ENCODE measurements at places on chromosomes 7 and 10.

DNA sequence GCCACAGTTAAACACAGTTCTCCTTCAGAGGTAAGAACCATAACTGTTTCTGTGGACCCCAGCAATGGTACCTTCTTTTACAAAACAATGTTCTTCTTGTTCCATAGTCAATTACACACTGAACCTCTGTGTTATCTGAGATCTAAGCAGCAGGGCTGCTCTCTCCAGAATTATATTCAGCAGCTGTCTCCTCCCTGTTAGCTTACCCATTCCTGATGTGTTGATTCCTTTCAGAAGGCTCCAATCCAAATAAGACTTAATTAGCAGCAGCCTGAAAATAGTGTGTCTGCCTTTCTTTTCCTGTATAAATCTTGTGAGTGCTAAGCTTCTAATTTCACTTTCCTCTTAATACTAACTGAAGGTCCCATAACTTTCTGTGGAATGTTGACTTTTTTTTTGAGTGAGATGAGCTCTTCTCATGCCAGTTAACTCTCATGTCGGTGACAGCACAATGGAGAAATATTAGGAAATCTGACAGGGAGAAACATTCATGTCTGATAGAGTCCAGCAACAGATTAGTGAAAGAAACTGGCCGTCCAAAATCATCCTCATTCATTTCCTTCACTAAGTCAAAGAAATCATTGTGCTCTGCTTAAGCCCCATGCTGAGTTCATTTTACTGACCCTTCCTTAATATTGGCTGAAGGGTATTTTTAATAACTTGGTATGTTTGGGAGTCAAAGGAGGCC is 226.5 kb downstream of the PRKG1 start:
- no peak for DNase-seq

GRCh38 chr7:1746491-1746975 is 76.5 kb downstream of the ELFN1 start:
- no peak for DNase-seq

- DNase-seq = no peak
These were observed 50.8 kb downstream of the ESYT2 start for GRCh38 chr7:158778471-158778870.

GRCh38 chr10:125375210-125375609 is 214.8 kb upstream of the CTBP2 start:
- no peak for DNase-seq

DNA sequence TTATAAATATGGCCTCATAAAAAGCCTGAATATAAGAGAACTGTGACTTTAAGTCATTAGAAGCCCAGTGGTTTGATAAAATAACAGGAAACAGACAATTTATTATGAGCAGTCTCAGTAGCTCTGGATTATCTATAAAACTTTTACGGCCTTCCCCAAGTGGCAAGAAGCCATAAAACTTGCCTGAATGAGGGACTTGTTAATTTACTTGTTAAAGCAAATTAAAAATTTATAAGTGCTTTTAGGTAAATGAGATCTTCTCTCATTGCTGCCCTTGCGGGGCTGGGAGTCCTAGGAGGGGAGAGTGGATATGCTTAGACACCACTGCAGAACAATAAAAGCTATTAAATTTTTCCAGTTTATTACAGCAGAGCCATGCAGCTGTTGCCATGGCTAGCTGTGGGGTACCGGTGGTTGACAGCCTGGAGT is 499.9 kb downstream of the AUTS2 start:
- DNase-seq = no peak

DNA sequence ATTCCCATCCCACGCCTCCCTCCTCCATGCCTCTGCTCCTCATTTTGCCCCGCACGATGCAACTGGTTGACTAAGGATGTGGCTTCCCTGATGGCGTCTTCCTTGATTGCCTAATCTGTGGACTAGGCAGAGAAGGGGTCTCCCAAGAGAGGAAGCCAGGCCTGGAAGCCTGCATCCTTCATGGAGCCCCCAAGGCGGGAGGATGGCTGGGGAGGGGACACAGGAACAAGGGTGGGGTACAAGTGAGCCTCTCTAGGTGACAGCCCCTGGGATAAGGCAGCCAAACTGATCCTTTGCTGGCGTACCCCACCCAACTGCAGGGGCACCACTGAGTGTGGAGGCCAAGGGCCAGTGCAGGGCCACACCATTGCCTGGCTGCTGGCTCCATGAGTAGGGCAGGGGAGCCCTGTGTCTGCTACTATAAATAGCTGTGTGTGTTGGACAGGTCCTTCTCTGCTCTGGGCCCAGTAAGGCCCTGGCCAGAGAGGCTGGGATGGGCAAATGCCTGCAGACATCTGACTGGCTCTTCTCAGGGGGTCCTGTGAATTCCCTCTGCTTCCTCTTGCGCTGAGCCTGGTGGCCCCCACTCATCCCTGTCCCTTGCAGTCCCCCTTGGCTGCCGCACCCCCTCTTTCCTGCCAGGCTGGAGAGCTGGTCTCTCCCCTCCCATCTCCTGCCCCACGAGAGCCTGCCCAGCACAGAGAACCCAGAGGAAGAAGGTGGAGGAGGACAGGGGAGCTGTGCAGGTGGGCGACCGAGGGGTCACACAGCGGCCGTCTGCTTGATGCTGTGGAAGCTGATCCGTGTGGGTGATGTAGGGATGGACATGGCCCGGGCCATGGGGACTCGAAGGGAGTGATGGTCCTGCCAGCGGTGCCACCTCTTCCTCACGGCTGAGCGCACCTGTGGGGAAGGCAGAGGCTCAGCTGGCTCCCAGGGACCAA is 29.3 kb downstream of the CRHR2 start:
- DNase-seq = no peak

DNA sequence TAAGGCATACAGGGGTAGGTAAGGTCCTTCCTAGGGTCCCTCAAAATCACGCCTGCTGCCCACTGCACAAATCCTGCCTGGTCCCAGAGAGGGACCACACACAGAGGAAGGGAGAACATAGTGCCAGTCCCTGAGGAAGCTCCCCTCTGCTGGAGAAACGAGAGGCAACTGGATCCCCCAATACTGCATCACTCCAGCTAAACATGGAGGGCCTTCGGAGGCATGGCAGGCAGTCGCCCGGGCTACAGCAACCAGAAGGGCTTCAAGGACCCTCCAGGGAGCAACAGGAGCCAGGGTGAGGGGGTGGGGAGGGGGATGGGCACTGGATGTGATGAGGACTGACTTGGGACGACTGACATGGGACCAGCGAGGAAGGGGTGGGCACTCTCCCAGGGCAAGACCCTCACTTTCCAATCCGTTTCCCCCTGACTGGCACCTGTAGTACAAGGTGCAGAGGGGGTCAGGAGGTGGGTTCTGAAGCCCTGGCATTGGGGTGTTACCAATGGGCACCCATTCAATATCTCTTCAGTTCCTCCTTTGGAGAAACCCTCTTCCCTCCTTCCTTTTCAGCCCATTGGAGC is 21.7 kb downstream of the DDIT4 start:
- no peak for DNase-seq

DNA sequence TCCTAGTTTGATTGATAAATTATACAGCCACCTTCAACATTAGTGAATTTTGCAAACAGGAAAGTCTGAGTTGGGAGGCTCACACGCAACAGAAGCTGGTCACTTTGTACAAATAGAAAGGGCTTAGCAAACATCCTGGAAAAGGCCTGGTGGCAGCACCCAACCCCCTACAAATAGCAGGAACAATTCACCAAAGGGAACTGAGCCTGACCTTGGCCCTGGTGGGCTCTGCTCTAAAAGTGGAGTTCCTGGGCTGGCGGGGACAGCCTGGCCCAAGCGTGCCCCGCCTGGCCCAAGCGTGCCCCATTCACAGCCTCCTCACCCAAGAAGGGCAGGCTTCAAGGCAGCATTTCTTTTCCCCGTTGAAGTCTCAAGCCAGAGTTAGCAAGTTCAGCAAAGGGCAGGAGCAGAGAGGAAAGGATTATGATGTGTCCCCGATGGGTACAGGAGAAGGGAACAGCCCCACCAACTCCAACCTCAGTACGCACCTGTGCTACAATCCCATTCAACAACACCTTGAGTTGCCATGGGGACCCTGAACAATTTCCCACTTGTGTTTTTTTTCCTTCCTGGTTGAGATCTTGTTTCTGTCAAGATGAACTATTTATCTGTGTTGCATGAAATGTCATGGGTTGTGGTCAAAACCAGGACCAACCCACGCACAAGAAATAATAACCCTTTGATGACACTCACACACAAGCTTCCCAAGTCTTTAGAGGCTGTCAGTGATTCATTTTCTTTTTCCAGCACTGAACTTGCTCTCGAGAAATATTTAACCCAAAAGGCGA is 43.4 kb downstream of the RGS10 start:
- no peak for DNase-seq

DNA sequence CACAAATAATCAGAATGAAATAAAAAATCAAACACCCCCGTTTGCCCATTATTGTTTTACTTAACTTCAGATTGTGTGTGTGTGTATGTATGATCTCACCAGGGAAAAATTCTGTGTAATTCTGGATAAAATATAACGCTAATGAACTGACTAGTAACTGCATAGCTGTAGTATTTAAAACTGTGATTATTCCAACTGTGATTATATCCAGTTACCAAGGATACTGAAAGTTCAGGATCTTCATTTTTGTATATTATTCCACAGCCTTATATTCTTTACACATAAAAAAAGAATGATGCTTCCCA is 2.9 kb downstream of the TWIST1 start:
- DNase-seq = no peak

GRCh38 chr7:30503274-30504212 is 1.1 kb downstream of the GGCT start:
- DNase-seq = no peak

GRCh38 chr7:72577107-72577506 is 165.0 kb upstream of the CALN1 start:
- no peak for DNase-seq

DNA sequence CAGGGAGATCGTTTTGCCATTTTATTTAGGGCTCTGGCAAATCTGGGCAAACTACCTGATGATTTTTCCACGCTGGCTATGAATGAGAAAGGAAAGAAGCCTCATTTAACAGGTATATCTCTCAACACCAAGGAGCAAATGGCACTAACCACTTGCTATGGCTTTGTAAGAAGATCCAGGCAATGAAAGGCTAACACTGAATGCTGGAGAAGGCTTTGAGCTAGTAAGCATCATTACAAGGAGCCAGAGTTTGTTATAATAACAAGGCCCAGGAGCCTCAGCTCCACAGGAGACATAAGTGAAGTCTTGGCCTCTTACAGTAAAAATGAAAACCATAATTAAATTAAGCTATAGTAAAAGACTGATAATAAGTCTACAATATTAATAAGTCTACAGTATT is 123.1 kb downstream of the CNOT4 start:
- DNase-seq = no peak

DNA sequence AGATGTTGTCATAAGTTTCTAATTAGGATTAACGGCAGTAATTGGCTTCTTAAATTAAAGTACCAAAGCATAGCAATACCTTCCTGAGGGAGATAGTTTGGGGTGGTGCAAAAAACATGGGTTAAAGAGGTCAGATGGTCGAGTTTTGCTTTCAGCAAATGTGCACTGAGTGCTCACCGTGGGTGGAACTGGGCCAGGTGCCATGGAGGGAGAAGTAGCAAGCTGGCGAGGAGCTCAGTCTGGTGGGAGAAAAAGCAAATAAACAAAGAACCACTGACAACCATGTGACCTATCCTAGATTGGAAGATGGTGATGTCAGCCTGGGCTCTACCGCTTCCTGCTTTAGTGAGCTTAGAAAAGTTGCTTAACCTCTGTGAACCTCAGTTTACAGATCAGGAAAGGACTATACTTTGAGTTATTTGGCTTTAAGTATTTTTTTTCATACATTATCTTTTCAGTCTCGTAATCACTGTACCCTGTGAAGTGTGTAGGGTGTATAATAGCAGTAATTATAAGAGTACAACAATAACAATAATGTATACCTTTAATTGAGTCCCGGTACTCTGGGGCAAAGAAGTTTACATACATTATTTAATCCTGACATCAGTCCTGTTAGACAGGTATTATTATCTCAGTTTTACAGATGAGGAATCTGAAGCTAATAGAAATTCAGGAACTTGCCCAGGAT is 69.0 kb upstream of the PDCD4 start:
- DNase-seq = peak; percentile 73

DNA sequence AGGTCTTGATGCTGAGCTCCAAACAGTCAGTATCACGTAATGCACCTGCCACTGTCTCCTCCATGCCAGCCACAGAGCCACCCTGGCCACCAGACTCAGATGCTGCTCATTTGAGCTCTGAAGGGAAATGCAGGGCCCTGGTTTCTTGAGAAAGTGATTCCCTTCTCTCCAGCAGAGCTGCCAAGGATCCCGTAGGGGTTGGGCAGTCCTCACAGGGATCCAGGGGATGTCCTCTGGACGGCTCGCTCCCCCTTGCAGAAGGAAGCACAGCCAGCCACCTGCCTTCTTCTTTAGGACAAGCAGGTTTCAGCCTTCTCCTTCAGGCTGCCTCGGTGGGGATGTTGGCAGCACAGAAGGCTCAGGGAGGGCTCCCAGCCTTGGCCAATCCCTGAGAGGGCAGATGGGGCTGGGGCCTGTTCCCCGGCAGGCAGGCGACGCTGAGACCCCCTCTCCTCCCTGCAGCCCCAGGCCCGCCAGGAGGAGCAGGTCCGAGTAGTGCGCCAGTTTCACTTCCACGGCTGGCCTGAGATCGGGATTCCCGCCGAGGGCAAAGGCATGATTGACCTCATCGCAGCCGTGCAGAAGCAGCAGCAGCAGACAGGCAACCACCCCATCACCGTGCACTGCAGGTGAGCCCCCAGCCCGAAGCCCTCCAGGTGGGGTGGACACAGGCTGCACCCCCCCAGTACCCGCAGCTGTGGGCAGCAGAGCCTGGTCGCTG is 48.9 kb downstream of the MKI67 start:
- DNase-seq = no peak

DNA sequence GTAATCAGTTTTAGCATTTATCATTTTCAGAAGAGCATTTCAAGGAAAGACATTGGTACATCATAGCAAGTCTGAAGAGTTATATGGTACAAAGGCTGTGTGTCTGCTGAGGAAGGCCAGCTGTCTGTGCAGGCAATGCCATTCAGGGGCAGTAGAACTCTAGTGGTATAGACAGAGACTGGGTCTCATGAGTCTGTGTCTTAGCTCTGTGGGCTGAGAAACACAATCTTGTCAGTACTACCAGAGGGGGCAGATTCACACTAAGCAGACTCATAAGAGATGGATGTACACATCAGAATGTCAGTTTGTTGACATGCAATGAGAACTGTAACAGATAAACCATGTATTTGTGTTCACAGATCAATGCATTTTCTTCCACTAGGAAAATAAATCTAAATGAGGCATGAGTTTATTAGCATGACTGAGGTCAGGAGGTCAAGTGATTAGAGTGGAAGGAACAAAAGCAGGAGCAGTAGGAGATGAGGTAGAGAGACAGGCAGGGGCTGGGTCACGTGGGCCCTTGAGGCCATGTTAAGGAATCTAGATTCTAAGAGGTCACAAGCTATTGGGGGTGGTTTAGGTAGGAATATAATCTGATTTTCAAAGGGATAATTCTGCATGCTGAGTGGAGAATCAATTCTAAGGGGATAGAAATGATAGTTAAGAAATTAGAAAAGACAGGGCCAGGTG is 7.5 kb upstream of the GGCT start:
- no peak for DNase-seq

DNA sequence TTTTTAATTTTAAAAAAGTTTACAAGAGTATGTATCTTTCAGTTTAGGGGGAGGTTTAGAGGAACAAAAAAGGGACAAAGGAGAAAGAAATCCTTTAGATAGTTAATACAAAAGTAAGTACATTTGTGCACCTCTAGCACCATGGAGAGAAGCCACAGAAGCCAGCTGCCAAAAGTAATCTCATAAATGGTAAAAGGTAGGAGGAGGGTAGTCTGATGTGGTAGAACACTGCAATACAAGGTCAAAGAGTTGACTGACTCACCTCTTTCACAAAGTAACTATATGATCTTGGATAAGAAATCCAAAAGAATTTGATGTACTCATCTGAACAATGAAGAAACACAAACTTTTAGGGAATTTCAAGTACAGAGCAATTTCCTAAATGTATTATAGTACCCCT is 68.1 kb downstream of the CNOT4 start:
- no peak for DNase-seq

Data from NCI-H2029 (cell line).